Osteoblast (primary cell): ENCODE measurements at places on chromosomes 1 and 21. TPM values are rescaled to one million over a fixed set of nuclear protein-coding genes. Genes with fewer than 3 reads are reported as not detected.

Gene HEYL
- total RNA-seq = under 0.01 TPM in 2 replicates

Gene FCGR3A
- total RNA-seq = under 0.01 TPM in 1 of 2 replicates, not detected in the other

Gene L1TD1
- total RNA-seq = 0.29 TPM in 1 of 2 replicates, not detected in the other

Gene SPRR2G
- total RNA-seq = not detected in 2 replicates

Gene SERINC2
- 10.9 and 22.4 TPM in 2 replicates for total RNA-seq

Gene S100A6
- 1,187 and 1,317 TPM in 2 replicates for total RNA-seq

Gene CD5L
- total RNA-seq = not detected in 2 replicates

Gene BTBD19
- total RNA-seq = 21.4 and 23.6 TPM in 2 replicates

Gene NES
- 0.36 and 1.5 TPM in 2 replicates for total RNA-seq

Gene CFAP107
- not detected in 2 replicates for total RNA-seq

Gene IL19
- total RNA-seq = not detected in 2 replicates

Gene CFAP141
- total RNA-seq = not detected in 2 replicates

Gene KCNK2
- total RNA-seq = 86.9 and 161 TPM in 2 replicates

Gene TEKT2
- 0.29 TPM in 1 of 2 replicates, not detected in the other for total RNA-seq

Gene SPRR2A
- not detected in 2 replicates for total RNA-seq

Gene SHCBP1L
- not detected in 2 replicates for total RNA-seq

Gene PM20D1
- 0.29 TPM in 1 of 2 replicates, not detected in the other for total RNA-seq

Gene AQP10
- not detected in 2 replicates for total RNA-seq

Gene SDC3
- total RNA-seq = 38.0 and 39.8 TPM in 2 replicates

Gene SMCP
- total RNA-seq = not detected in 2 replicates

Gene FBXO2
- 0.29 and 0.36 TPM in 2 replicates for total RNA-seq

Gene SYT2
- total RNA-seq = under 0.01 TPM in 1 of 2 replicates, not detected in the other

Gene SERTAD4
- 2.9 and 8.0 TPM in 2 replicates for total RNA-seq

Gene SLC16A4
- total RNA-seq = 76.0 and 90.2 TPM in 2 replicates

Gene KLHL20
- total RNA-seq = 26.4 and 29.8 TPM in 2 replicates

Gene SPRR5
- total RNA-seq = not detected in 2 replicates

Gene HPDL
- total RNA-seq = 0.36 and 0.59 TPM in 2 replicates

Gene TMCO1
- 86.0 and 87.6 TPM in 2 replicates for total RNA-seq

Gene ST6GALNAC3
- under 0.01 TPM in 1 of 2 replicates, not detected in the other for total RNA-seq

Gene C8A
- total RNA-seq = not detected in 2 replicates

Gene S100A3
- 4.4 and 7.6 TPM in 2 replicates for total RNA-seq

Gene LPAR3
- total RNA-seq = 0.29 TPM in 1 of 2 replicates, not detected in the other

Gene AMY1A
- not detected in 2 replicates for total RNA-seq

Gene IFNLR1
- total RNA-seq = under 0.01 TPM in 1 of 2 replicates, not detected in the other

Gene EFNA4
- total RNA-seq = 3.5 and 3.6 TPM in 2 replicates

Gene VAMP3
- 101 and 103 TPM in 2 replicates for total RNA-seq

Gene OR10Z1
- total RNA-seq = not detected in 2 replicates

Gene BCAS2
- total RNA-seq = 37.1 and 38.0 TPM in 2 replicates

Gene OR10J1
- total RNA-seq = not detected in 2 replicates

Gene OLIG1
- not detected in 2 replicates for total RNA-seq

Gene PIGR
- total RNA-seq = not detected in 2 replicates

Gene HES3
- total RNA-seq = not detected in 2 replicates

Gene IRF6
- total RNA-seq = under 0.01 and 0.72 TPM in 2 replicates

Gene PCP4
- not detected in 2 replicates for total RNA-seq
